ENCODE measurements at places on chromosomes 5 and 9.
A peak's percentile ranks its signal among the peaks of the same experiment; 100 is the strongest.

DNA sequence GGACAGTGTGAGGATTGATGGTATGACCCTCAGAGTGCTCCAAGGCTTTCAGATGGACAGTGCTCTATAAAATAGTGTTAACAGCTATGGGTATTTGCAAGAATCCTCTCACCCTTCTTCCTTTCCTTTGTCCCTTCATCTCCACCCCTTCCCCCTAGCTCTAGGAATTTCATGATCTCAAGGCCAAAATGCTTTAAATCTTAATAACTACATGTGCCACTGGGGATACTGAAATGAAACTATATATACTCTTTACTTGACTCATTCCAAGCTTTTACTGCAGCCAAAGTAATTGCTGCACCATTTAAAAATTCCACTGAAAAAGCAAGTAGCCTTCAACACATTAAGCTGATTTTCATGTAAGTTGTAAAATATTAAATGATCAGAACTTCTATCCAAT, 361.6 kb upstream of the SLC30A5 start:
- no peak for DNase-seq

DNA sequence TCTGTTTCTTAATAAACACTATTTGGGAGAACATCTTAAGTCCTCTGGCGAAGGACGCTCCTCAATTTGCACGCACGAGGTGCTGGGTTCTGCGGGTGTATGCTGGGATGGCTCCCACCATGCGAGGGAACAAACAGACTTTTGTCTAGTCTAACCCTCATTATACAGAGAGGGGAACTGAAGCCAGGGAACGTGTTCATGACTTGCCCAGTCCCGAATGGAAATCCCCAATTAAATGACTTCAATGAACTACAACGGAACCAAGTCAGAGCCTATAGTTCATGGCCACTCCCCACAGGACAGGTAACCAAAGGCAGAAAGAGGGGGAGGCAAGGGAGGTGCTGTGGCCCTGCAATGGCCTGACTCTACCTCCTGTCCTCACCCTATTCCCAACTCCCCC, 9.3 kb downstream of the TLE1 start:
- DNase-seq, result no peak

GRCh38 chr5:94788527-94788926, 170.1 kb downstream of the SLF1 start:
- DNase-seq, result no peak

- no peak for DNase-seq
These were observed 12.9 kb downstream of the SFXN1 start for GRCh38 chr5:175491223-175491622.

DNA sequence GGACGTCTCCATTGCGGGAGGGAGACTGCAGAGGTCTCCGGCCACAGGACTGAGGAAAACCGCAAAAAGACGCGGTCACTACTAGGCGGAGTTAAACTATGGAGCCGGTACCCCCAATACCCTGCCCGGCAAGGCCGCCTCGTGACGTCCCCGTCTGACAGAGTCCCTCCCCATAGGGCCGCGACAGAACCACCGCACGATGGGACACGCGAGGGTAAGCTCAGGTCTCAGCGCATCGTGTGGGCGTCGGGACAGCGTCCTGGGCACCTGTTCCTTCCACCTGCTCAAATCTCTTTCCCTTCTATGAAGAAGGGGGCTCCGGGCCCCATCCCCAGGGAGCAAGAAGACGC, 35.2 kb upstream of the GLDC start:
- DNase-seq, result peak; percentile 75

DNA sequence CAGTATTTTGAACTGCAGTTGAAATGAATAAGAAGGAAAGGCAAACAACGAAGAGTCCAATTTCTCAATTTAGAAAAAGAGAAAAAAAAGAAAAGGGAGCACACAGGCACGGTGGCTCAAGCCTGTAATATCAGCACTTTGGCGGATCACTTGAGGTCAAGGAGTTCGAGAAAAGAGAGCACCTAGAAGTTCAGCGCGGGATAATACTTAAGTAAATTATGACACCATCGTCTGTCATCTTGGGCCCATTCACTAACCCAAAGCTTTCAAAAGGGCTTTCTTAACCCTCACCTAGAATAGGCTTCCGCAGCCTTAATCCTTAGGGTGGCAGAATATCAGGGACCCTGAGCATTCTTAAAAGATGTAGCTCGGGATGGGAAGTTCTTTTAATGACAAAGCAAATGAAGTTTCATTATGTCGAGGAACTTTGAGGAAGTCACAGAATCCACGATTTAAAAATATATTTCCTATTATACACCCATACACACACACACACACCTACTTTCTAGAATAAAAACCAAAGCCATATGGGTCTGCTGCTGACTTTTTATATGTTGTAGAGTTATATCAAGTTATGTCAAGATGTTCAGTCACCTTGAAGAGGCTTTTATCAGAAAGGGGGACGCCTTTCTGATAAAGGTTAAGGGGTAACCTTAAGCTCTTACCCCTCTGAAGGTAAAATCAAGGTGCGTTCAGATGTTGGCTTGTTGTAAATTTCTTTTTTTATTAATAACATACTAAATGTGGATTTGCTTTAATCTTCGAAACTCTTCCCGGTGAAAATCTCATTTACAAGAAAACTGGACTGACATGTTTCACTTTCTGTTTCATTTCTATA, 602 bp upstream of the CD274 start:
- no peak for DNase-seq

GRCh38 chr5:95779611-95780010, 42.9 kb downstream of the GLRX start:
- DNase-seq, result no peak

DNA sequence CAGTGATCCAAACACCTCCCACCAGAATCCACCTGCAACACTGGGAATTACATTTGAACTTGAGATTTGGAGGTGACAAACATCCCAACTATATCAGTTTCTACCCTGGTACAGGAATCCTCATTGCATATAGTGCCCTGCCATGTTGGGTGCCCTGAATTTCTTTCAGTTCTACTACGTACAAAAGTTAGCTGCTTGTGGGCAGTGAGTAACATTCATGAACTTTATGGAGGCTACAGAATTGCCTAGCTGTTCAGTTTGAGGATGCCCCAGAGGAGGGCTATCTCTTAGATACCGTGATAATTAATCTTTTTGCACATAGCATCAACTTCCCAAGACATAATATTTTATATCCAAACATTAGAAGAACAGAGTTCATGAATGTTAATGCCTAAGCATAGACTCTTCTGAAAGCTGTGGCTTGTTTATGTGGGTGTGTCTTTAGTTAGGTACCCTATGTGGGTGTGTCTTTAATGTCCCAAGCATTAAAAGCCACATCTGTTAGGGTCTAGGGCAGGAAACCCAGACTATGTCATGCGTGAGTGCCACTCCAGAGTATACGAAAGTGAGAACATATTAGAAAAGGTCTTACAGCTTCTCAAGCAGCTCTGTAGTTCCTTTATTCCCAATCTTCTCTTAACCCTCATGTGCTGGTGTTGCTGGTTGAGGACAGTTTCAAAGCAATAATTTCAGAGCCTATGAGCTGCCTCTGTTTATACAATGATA, 47.0 kb upstream of the CHD1 start:
- DNase-seq, result no peak

DNA sequence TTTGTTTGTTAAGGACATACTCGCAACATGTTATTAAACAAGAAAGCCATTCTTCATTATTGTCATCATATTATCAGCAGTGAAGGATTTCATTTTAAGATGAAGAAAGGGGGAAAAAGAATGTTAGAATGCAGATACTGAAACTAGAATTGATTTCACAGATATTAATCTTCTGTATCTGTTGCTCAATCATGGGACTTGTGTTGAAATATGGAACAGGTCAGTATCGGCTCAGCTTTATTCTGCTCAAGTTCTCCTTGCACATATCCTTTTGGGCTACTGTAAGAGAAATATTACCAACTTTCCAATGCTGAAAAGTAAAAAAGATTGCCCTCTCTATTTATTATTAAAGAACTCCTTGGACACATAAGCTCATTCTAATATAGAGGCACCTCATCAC, 13.8 kb upstream of the ANXA1 start:
- DNase-seq, result no peak

DNA sequence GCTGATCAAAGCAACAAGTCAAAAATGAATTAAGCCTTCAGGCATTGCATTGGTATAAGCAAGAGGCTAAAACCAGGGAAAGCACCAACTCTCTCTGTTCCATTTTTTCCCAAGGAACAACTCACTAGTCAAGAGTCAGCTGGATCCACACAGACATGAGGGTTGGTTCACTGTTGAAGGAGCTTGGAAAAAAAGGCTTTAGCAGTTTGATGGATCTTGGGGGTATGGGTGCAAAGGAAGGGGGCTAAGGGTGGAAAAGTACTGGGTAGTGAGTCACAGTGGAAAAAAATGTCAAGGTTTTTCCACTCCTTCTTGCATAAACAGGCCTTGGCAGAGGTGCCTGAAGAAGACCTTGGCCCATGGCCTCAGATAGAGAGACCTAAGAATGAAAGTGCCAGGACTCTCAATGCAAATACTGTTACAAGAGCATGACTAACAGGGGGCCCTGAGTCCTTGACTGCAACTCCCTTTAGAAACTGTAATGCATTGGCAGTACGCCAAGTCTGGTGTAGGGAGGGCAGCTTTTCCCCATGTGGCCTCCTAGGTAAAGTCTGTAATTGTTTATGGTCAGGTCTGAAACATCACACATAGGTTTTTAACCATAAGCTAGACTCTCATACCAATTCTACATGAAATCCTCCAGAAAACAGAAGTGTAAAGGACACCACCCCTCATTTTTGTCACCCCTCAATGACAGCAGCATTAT, 23.7 kb downstream of the ACTL7A start:
- peak; percentile 54 for DNase-seq

DNA sequence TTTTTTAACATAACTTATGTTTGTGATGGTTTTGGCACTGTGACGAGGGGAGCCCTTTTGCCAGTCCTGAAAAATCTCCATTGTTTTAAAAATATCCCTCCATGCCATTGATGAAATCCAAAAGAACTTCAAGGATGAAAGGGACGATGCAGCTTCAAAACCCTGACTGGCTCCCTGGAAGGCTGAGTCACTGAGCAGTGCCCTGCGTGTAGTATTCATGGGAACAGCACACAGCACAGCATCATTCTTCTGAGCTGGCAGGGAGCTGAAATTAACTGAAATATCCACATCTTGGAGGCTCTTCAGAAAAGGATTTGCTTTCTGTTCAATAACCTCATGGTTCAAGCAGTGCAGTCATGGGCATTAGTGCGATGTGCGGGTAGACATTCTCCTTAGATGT, 29.7 kb downstream of the PDE4D start:
- DNase-seq, result no peak

Data from activated naive CD4-positive, alpha-beta T cell treated with anti-CD3 and anti-CD28 coated beads, Interleukin-2, amount 50 U/mL, for 16 hours (primary cell).